Transverse colon (tissue), 4 donors: ENCODE measurements at places on chromosomes 11 and 22. TPM values are rescaled to one million over a fixed set of nuclear protein-coding genes. Genes with fewer than 3 reads are reported as not detected.

Gene ARHGAP20
- total RNA-seq: 2.6 TPM

DNA sequence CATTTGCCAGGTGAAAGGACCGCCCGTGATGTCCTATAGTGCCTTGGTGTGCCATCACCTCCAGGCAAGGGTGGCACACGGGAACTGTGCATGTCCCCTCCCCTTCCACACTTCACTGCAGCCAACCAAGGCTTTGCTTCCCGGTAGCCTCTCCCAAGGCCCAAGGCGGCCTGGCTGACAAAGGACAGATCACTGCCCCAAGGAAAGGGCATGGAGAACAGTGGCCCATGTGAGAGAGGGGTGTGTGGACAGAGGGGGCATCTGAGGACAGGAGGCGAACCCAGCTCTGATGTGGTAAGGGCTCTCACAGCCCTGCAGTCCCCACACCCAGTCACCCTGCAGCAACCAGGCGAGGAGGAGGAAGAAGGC, 50.4 kb downstream of the RPUSD4 start:
- H3K27me3 ChIP-seq: peaks cover 3% of the 10 kb centered on the region
- no peak for DNase-seq
- no peak overlapping the region for H3K4me3 ChIP-seq
- H3K36me3 ChIP-seq: no peaks in the 10 kb centered on the region
- no peak overlapping the region for H3K27ac ChIP-seq
- peaks cover 5% of the 10 kb centered on the region for H3K4me1 ChIP-seq

DNA sequence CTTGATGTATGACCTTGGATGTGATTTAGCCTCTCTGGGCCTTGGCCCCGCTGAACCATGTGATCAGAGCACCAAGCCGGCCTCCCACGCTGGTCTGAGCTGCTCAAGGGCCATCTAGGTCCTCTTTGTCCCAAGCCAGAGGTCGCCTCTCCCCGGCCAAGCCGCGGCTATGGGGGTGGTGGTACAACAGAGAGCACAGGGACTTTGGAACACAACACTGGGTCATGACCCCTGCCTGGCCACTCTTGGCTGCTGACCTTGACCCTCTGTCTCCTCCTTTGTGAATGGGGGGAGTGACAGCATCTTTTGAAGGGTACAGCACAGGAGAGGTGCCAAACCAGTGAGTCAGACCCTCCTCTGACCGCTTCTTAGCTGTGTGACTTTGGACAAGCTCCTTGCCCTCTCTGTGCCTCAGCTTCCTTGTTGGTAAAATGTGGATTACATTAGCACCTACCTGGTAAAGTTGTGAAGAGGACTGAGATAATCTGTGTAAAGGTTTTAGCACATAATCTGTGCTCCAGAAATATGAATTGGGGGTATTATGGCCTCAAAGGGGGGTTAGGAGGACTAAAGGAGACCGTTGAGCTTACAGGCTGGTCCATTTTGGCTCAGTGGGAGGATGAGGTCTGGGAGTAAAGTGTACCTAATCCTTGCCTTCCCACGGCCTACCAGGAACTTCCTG, 4.7 kb downstream of the SCYL1 start:
- H3K27me3 ChIP-seq: no peaks in the 10 kb centered on the region
- H3K4me3 ChIP-seq: no peak overlapping the region
- H3K36me3 ChIP-seq: no peaks in the 10 kb centered on the region
- peaks cover 15% of the 10 kb centered on the region for H3K4me1 ChIP-seq

- peaks cover 87% of the 10 kb centered on the region for H3K4me1 ChIP-seq
- H3K27me3 ChIP-seq: no peaks in the 10 kb centered on the region
- DNase-seq: peak; percentile 67
- H3K36me3 ChIP-seq: no peaks in the 10 kb centered on the region
- H3K4me3 ChIP-seq: peak overlapping the region; percentile 36
Observed at GRCh38 chr11:118910309-118911112, 15.2 kb downstream of the BCL9L start.

GRCh38 chr11:60835534-60835846, 6.4 kb upstream of the CCDC86 start:
- DNase-seq: no peak
- H3K27ac ChIP-seq: peak overlapping the region; percentile 15
- H3K36me3 ChIP-seq: no peaks in the 10 kb centered on the region
- H3K4me1 ChIP-seq: peaks cover 8% of the 10 kb centered on the region
- H3K4me3 ChIP-seq: no peak overlapping the region
- H3K27me3 ChIP-seq: peaks cover 3% of the 10 kb centered on the region

- H3K4me3 ChIP-seq: no peak overlapping the region
- H3K36me3 ChIP-seq: no peaks in the 10 kb centered on the region
- DNase-seq: no peak
- H3K4me1 ChIP-seq: peaks cover 10% of the 10 kb centered on the region
- H3K27ac ChIP-seq: no peak overlapping the region
Observed at GRCh38 chr11:18710545-18710944, 12.0 kb downstream of the TMEM86A start.

DNA sequence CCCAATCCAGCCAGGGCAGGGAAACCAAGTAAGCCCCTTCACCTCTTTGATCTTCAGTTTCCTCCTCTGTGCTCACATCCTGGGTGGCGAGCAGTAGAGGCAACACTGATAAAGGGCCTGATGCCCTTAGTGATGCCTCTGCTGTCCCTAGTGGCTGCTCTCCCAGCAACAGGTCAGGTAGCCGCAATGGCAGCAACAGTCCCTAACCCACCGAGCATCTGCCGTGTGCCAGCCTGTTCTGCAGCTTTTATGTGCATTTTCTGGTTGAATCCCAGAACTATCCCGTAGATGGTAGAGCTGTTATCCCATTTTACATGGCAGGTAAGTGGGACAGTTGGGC, 5.2 kb downstream of the SCYL1 start:
- H3K36me3 ChIP-seq: no peaks in the 10 kb centered on the region
- DNase-seq: no peak
- H3K27ac ChIP-seq: no peak overlapping the region
- no peaks in the 10 kb centered on the region for H3K27me3 ChIP-seq
- H3K4me3 ChIP-seq: no peak overlapping the region
- peaks cover 6% of the 10 kb centered on the region for H3K4me1 ChIP-seq

GRCh38 chr11:114158421-114158820, 98.9 kb downstream of the ZBTB16 start:
- no peaks in the 10 kb centered on the region for H3K27me3 ChIP-seq
- H3K36me3 ChIP-seq: no peaks in the 10 kb centered on the region
- H3K27ac ChIP-seq: peak overlapping the region; percentile 96
- no peak for DNase-seq
- peaks cover 81% of the 10 kb centered on the region for H3K4me1 ChIP-seq

DNA sequence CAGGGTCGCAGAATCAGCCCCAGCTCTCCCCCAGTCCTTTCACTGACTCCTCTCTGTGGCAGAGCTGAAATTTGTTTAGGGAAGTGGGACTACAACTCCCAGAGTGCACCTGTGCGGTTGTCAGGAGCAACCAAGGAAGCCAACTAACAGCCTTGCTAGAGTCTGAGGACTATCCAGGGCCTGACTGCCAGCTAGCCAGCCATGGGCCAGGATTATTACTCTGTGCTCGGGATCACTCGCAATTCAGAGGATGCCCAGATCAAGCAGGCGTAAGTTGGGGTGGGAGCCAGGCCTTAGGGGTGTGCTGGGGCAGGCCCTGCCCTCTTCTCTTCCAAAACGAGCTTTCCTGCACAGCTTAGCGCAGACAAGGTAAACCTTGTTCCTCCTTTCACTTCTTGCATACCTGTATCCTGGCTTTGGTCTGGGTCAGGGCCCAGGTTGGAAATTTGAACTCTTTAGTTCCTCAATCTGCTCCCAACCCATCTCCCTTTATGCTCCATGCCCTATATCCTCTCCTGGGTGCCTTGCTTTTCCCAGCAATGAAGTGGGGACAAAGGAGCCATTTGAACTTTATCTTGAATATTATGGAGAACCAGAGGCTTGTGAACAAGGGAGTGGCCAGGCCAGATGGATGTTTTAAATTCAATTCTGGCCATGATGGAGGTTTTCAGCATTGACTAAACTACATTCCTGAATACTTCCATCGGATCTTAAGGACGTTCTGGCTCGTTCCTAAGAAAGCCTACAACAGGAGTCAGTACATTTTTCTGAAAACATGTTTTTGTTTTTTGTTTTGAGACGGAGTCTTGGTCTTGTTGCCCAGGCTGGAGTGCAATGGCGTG, at the start of gene DNAJB13:
DNAJB13 (plus strand) TSS at position 158 of the 842 bp plus-strand sequence; CDS start at position 202, 44 bp downstream.
- no peaks in the 10 kb centered on the region for H3K36me3 ChIP-seq
- DNase-seq: peak; percentile 44
- H3K4me3 ChIP-seq: no peak within 1 kb of the TSS
- no peaks in the 10 kb centered on the region for H3K27me3 ChIP-seq

DNA sequence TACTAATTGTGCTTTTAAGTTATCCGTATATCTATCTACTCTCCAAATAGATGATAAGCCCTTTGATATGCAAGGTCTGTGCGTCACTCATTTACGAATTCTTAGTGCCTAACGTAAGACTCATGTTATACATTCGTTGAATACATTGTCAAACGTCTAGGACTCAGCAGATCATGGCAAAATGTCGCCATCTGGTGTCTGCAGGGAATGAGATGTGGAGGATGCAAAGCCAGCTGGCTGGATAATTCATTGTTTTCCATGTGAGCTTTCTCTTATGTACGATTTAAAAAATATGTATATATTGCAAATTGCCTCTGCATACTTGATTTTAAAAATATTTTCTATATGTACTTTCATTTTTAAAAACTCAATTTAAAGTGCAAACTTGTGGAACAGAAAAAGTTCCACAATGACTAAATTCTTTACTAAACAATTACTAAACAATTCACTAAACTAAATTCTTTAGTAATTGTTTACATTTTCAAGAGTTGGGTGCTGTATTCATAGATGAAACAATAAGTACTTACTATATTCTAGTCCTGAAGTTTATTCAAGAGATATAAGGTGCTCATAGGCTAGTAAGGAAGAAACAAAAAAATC, 33.8 kb downstream of the ZNF202 start:
- peak; percentile 58 for DNase-seq
- H3K27me3 ChIP-seq: peaks cover 5% of the 10 kb centered on the region
- H3K4me3 ChIP-seq: no peak overlapping the region

DNA sequence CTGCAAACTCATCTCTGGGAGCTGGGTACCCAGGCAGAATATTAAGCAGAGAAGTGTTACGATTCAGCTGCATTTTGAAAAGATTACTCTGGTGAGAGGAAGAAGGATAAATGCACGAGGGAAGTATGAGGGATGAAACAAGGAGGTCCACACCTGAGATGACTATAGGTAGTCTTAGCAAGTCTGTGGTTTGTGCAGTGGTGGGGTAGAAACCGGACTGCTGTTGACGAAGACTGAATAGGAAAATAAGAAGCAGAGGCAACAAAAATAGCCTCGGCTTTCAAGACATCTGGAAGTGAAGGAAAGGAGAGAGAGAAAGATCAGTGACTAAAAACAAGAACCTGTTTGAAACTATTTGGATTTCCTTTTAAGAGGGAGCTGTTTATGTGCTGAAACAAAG, 810.8 kb downstream of the OPCML start:
- H3K27ac ChIP-seq: no peak overlapping the region
- no peaks in the 10 kb centered on the region for H3K36me3 ChIP-seq
- H3K27me3 ChIP-seq: no peaks in the 10 kb centered on the region
- H3K4me3 ChIP-seq: no peak overlapping the region
- no peaks in the 10 kb centered on the region for H3K4me1 ChIP-seq
- DNase-seq: no peak

- no peak for DNase-seq
- no peak overlapping the region for H3K4me3 ChIP-seq
- no peaks in the 10 kb centered on the region for H3K27me3 ChIP-seq
- no peak overlapping the region for H3K27ac ChIP-seq
- H3K36me3 ChIP-seq: no peaks in the 10 kb centered on the region
- peaks cover 10% of the 10 kb centered on the region for H3K4me1 ChIP-seq
Observed at GRCh38 chr22:35899736-35900135, 128.9 kb downstream of the RBFOX2 start.

GRCh38 chr11:65357856-65358356, 3.4 kb downstream of the TIGD3 start:
- no peaks in the 10 kb centered on the region for H3K36me3 ChIP-seq
- peaks cover 15% of the 10 kb centered on the region for H3K27me3 ChIP-seq
- DNase-seq: no peak
